ENCODE measurements at places on chromosomes 3 and 15. TPM values are rescaled to one million over a fixed set of nuclear protein-coding genes. Genes with fewer than 3 reads are reported as not detected.
A peak's percentile ranks its signal among the peaks of the same experiment; 100 is the strongest.

DNA sequence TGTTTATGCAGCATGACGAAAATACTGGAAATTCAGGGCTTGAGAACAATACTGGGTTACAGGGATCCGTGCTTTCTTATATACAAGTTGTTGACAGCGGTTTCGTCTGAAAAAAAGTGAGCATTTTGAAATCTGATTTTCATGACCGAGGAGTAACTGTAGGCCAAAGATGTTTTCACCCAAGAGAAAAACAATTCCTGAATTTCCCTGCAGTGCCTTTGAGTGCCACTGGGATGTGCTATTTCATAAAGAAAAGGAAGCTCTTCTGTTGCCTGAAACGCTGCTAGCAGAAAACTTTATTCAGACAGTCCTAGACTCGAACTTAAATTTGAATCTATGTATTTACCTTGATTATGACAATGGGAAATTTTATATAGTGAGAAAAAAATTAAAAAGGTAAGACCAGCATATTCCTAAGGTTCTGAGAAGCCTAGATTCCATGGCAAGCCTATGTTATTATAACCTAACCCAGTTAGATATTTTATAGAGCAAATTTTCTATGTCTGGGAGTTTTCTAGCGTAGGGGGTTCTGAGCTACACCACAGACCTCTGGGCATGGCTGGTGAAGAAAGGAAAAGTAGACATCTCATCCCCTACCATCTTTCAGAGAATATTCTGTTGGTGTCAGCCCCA, 30.2 kb downstream of the KCNAB1 start:
- H3K27me3 ChIP-seq, result no peaks in the 10 kb centered on the region
- H3K4me1 ChIP-seq, result no peaks in the 10 kb centered on the region
- no peaks in the 10 kb centered on the region for H3K36me3 ChIP-seq
- peak; percentile 29 for DNase-seq
- H3K27ac ChIP-seq, result no peak overlapping the region

DNA sequence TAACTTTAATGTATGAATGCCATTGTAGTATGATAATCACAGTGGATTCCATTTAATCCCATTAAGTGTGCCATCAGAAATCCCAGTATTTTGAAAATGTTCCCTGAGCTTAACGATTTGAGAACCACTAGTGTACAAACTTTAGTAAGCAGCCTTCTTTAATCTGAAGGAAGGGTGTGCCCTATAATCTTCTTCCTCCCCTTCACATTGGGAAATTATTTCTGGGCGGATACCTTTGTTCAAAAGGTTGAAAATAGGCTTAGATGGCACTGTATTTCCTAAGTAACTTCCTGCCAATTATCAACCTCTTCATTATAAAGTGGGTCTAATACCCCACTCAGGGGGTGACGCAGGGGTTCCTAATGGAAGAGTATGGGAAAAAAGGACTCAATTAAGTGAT, 62.4 kb downstream of the GTPBP8 start:
- DNase-seq, result no peak
- no peaks in the 10 kb centered on the region for H3K27me3 ChIP-seq
- H3K4me3 ChIP-seq, result no peak overlapping the region
- H3K4me1 ChIP-seq, result no peaks in the 10 kb centered on the region

GRCh38 chr15:38524156-38524555, 40.5 kb downstream of the RASGRP1 start:
- H3K4me3 ChIP-seq, result no peak overlapping the region
- no peak overlapping the region for H3K27ac ChIP-seq
- no peaks in the 10 kb centered on the region for H3K27me3 ChIP-seq

DNA sequence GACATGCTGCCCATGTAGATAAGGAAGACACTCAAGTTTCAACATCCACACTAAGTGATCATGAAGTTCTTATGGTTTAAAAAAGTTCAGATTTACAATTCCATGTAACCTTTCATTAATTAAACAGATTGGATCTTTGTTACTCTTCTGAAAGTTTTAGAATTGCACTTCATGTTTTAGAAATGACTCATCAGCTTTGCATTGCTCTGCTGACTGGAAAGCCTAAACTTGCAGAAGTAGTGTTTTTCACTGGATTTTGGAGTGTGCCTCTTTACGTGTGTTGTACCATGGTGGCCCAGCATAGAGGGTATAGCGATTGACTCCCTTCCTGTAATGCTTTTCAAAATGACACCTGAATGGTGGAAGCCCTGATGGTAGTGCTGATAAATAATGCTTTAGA, 157.9 kb downstream of the BBX start:
- no peaks in the 10 kb centered on the region for H3K27me3 ChIP-seq
- DNase-seq, result no peak
- H3K27ac ChIP-seq, result no peak overlapping the region
- no peak overlapping the region for H3K4me3 ChIP-seq
- no peaks in the 10 kb centered on the region for H3K36me3 ChIP-seq
- H3K4me1 ChIP-seq, result no peaks in the 10 kb centered on the region

DNA sequence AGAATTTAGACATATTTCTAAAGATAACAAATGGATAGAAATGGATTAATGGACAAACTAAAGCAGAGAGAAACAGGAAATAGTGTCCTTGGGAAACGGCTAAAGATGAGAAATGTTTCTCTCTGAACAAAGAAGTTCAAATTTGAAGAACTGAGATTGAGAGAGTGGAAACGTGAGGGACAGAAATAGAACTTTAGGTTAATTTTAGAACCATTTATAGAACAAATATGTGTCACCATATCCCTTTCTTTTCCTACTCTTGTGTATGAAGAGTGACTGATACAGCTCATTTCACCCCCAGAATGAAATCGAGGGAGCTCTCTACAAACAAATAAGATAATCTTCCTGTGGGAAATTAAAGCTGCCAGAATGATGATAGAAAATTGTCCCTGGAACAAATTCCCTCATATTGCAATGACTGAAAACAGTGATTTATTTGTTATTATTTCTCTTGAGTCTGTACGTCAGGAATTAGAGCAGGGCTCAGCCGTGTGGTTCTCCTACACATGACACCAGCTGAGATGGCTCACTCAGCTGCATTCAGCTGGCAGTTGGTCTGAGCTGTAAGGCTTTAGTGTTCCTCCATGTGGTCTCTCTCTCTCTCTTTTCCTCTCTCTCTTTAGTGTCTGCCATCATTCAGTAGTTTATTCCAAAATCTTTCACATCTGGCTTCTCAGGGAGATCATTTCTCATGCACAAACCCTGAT, 46.6 kb upstream of the ARPP21 start:
- no peak overlapping the region for H3K27ac ChIP-seq
- no peaks in the 10 kb centered on the region for H3K4me1 ChIP-seq

GRCh38 chr15:74542166-74543042, 1.4 kb downstream of the ARID3B start:
- no peaks in the 10 kb centered on the region for H3K27me3 ChIP-seq
- no peak overlapping the region for H3K27ac ChIP-seq
- no peaks in the 10 kb centered on the region for H3K36me3 ChIP-seq
- no peak for DNase-seq

DNA sequence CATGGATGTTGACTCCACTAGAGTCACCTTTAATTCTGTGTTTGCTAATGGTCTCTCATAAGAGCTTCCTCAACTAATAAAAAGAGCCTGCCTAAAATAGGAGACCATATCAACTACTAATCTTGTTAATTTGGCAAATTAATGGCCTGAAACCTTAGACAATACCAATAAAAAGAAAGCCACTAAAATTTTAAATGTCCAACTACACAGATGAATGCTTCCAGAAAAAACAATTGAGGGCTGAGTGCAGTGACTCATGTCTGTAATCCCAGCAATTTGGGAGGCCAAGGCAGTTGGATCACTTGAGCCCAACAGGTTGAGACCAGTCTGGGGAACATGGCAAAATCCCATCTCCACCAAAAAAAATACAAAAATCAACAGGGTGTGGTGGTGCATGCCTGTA, 230.9 kb downstream of the NSUN3 start:
- H3K4me3 ChIP-seq, result no peak overlapping the region
- H3K4me1 ChIP-seq, result no peaks in the 10 kb centered on the region
- H3K27ac ChIP-seq, result no peak overlapping the region
- H3K27me3 ChIP-seq, result no peaks in the 10 kb centered on the region
- no peaks in the 10 kb centered on the region for H3K36me3 ChIP-seq

DNA sequence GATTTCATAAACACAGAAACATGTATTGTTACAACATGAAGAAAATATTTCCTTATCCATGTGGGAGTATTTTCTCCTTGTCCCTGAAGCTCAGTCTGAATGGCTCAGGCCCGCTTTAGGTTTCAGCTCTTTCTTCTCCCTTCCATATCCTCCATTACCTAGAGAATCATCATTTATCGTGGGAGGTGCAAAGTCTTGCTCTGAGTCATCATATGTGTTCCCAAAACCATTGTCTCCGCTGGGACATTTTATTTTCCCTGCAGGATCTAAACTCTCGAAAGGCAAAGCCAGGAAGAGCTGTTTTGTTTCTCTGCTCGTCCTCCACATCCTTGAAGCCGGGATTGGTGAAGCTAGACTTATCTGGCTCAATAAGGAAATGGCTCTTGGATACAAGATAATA, 571.2 kb downstream of the EDEM1 start:
- no peaks in the 10 kb centered on the region for H3K4me1 ChIP-seq
- no peak overlapping the region for H3K4me3 ChIP-seq
- DNase-seq, result no peak
- no peak overlapping the region for H3K27ac ChIP-seq
- no peaks in the 10 kb centered on the region for H3K27me3 ChIP-seq
- H3K36me3 ChIP-seq, result no peaks in the 10 kb centered on the region

DNA sequence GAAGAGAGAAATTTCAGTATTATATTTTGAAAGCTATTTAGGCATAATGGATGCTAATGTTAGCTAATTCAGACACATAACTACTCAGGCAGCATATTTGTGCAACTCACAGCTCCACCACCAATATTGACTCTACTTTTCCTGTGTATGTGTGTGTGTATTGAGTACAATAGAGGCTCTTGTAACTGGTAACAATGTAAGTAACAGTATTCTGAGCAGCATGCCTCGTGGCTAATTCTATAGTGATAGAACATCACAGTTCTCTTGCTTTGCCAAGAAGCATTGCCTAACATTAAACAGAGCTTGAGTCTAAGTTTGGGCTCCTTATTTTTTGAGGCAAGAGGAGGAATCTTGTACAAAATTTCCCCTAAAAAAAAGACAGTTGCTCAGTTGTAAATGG, 98.6 kb upstream of the ARHGEF26 start:
- no peaks in the 10 kb centered on the region for H3K27me3 ChIP-seq
- no peaks in the 10 kb centered on the region for H3K4me1 ChIP-seq
- no peaks in the 10 kb centered on the region for H3K36me3 ChIP-seq
- H3K4me3 ChIP-seq, result no peak overlapping the region

DNA sequence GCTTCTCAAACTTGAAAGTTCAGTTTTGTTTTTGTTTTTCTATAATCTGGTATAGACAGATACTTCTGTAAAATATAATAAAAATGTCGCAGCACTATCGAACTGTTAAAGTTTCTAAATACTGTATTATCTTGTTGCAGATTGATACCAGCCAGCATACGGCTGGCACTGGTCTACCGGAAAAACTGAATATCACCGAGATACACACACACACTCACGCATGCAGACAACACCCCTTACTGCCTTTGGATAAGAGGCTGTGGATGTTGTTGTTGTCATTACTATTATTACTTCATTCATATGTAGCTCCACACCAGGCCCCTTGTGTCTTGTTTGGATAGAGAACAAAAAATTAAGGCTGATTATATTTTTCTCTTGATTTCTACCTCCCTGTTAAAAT, 32.4 kb downstream of the MAP6D1 start:
- H3K27me3 ChIP-seq, result no peaks in the 10 kb centered on the region
- H3K36me3 ChIP-seq, result peaks cover 3% of the 10 kb centered on the region
- no peak overlapping the region for H3K27ac ChIP-seq

DNA sequence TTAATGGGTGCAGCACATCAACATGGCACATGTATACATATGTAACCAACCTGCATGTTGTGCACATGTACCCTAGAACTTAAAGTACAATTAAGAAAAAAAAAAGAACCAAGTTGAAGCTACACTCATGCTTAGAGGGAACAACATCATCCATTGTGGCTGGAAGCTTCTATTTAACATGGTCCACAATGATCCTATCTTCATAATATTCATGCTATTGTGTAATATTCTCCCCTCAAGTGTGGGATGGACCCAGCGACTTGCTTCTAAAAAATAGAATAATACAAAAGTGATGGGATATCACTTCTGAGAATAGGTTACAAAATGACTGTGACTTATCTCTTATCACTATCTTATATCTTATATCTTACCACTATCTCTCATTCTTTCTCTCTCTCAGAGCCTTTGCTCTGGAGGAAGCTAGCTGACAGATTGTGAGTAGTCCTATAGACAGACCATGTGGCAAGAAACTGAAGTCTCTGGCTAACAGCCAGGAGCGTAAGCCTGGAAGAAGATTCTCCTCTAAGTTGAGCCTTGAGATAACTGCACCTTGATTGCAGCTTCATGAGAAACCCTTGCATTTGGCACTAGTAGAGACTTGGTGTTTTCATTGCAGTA, 198.5 kb upstream of the MRPL3 start:
- H3K4me3 ChIP-seq, result no peak overlapping the region
- H3K36me3 ChIP-seq, result no peaks in the 10 kb centered on the region
- DNase-seq, result no peak
- no peaks in the 10 kb centered on the region for H3K4me1 ChIP-seq

- H3K4me3 ChIP-seq, result no peak overlapping the region
- no peaks in the 10 kb centered on the region for H3K36me3 ChIP-seq
- DNase-seq, result no peak
- no peaks in the 10 kb centered on the region for H3K4me1 ChIP-seq
- H3K27ac ChIP-seq, result no peak overlapping the region
Observed at GRCh38 chr3:148945116-148945515, 46.2 kb upstream of the GYG1 start.

DNA sequence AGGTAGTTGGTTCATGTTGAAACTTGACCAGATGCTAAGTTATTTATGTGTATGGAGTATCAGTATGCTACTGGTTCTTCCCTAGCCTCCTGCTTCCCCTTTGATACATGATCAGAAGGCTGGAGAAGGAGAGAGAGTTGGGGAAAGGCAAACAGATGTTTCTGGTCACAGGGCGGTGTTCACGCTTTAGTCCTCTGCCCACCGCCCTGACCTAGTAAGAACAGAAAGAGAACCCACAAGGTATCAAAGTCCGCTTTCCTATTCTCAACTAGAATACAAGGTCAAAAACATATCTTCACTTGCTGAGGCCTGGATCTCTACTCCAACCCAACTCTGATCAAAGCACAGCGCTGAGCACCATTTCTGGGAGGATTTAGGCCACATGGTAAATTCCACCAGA, 55.5 kb downstream of the NCEH1 start:
- H3K4me1 ChIP-seq, result no peaks in the 10 kb centered on the region
- no peak overlapping the region for H3K4me3 ChIP-seq
- no peaks in the 10 kb centered on the region for H3K36me3 ChIP-seq

GRCh38 chr15:62625429-62626033, 417.0 kb upstream of the TPM1 start:
- H3K27ac ChIP-seq, result peak overlapping the region; percentile 76
- H3K27me3 ChIP-seq, result no peaks in the 10 kb centered on the region
- no peak for DNase-seq
- H3K36me3 ChIP-seq, result no peaks in the 10 kb centered on the region
- no peaks in the 10 kb centered on the region for H3K4me1 ChIP-seq

- no peaks in the 10 kb centered on the region for H3K4me1 ChIP-seq
- no peaks in the 10 kb centered on the region for H3K36me3 ChIP-seq
- DNase-seq, result no peak
- no peak overlapping the region for H3K27ac ChIP-seq
- no peaks in the 10 kb centered on the region for H3K27me3 ChIP-seq
- no peak overlapping the region for H3K4me3 ChIP-seq
Observed at GRCh38 chr15:80536231-80536630, 132.0 kb downstream of the ARNT2 start.

GRCh38 chr15:63344731-63345390, 36.8 kb downstream of the CA12 start:
- peaks cover 15% of the 10 kb centered on the region for H3K4me1 ChIP-seq
- no peaks in the 10 kb centered on the region for H3K27me3 ChIP-seq
- DNase-seq, result no peak
- H3K27ac ChIP-seq, result no peak overlapping the region
- H3K36me3 ChIP-seq, result no peaks in the 10 kb centered on the region

DPPA2 gene
- total RNA-seq, result not detected

STRIT1 gene
- total RNA-seq, result 0.32 TPM

SLC15A2 gene
- 2.2 TPM for total RNA-seq

PIK3CA gene
- total RNA-seq, result 38.4 TPM

Measured in breast epithelium (tissue), 4 donors.